Body of pancreas (tissue), 4 donors: ENCODE measurements at places on chromosomes 3 and 15. TPM values are rescaled to one million over a fixed set of nuclear protein-coding genes. Genes with fewer than 3 reads are reported as not detected.

GRCh38 chr3:126959921-126960603, 22.9 kb upstream of the PLXNA1 start:
- H3K36me3 ChIP-seq, result no peaks in the 10 kb centered on the region
- no peaks in the 10 kb centered on the region for H3K27me3 ChIP-seq
- H3K4me3 ChIP-seq, result no peak overlapping the region
- H3K27ac ChIP-seq, result no peak overlapping the region
- no peak for DNase-seq

The KLHL25 gene
- total RNA-seq, result 7.6 TPM

- H3K36me3 ChIP-seq, result no peaks in the 10 kb centered on the region
- H3K4me3 ChIP-seq, result no peak overlapping the region
- H3K4me1 ChIP-seq, result no peaks in the 10 kb centered on the region
- no peak for DNase-seq
- no peak overlapping the region for H3K27ac ChIP-seq
Observed at GRCh38 chr15:47689660-47690059, 27.6 kb upstream of the SEMA6D start.

- DNase-seq, result no peak
- H3K36me3 ChIP-seq, result no peaks in the 10 kb centered on the region
- no peak overlapping the region for H3K4me3 ChIP-seq
- peaks cover 39% of the 10 kb centered on the region for H3K4me1 ChIP-seq
- no peak overlapping the region for H3K27ac ChIP-seq
Observed at GRCh38 chr3:129622226-129622874, 15.9 kb upstream of the PLXND1 start.

DNA sequence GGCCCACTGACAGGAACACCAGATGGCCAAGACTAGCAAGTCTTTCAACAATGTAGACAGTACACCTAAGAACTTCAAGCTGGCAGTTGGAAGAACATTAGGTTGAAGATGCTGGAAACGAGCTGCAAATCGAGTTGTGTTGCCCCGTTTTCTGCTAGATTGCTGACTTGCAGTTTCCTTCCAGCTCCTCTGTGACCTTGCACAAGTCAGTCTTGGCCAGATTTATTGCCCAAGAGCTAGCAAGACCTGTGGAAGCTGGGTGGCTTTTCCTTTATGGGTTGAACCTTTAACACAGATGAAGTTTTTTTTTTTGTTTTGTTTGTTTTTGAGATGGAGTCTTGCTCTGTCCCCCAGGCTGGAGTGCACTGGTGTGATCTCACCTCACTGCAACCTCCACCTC, 2.9 kb upstream of the RBM6 start:
- no peaks in the 10 kb centered on the region for H3K27me3 ChIP-seq
- peaks cover 15% of the 10 kb centered on the region for H3K4me1 ChIP-seq
- no peaks in the 10 kb centered on the region for H3K36me3 ChIP-seq
- no peak for DNase-seq
- H3K4me3 ChIP-seq, result no peak overlapping the region
- no peak overlapping the region for H3K27ac ChIP-seq

The GOLGA8R gene
- total RNA-seq, result 6.2 TPM

The NRG4 gene
- 20.5 TPM for total RNA-seq

DNA sequence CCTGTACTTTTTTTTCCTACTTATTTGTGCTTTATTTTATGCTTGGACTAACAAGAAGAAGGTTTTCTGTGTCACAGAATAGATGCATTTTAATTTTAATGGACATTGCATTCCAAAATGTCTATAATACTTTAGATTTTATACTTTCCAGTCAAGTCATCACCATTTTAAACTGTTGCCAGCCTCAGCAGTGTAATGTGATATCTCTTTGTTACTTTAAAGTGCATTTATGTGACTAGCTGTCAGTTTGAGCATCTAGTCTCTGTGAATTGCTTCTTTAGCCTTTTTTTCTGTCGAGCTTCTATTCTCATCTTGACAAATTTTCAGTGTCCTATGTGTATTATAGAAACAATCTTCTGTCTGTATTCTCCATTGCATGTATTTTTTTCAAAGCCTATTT, 511.4 kb upstream of the CBLB start:
- H3K4me1 ChIP-seq, result no peaks in the 10 kb centered on the region
- H3K36me3 ChIP-seq, result no peaks in the 10 kb centered on the region
- H3K27ac ChIP-seq, result no peak overlapping the region
- DNase-seq, result no peak
- H3K4me3 ChIP-seq, result no peak overlapping the region
- H3K27me3 ChIP-seq, result no peaks in the 10 kb centered on the region

GRCh38 chr3:180860180-180860858, 52.2 kb upstream of the FXR1 start:
- no peaks in the 10 kb centered on the region for H3K36me3 ChIP-seq
- no peak overlapping the region for H3K27ac ChIP-seq
- H3K4me1 ChIP-seq, result no peaks in the 10 kb centered on the region
- DNase-seq, result no peak
- no peaks in the 10 kb centered on the region for H3K27me3 ChIP-seq

- no peak overlapping the region for H3K4me3 ChIP-seq
- H3K36me3 ChIP-seq, result no peaks in the 10 kb centered on the region
- H3K27me3 ChIP-seq, result no peaks in the 10 kb centered on the region
- H3K27ac ChIP-seq, result no peak overlapping the region
- no peak for DNase-seq
Observed at GRCh38 chr3:190266913-190267290, 55.3 kb downstream of the CLDN1 start.

The TLR9 gene
- not detected for total RNA-seq

DNA sequence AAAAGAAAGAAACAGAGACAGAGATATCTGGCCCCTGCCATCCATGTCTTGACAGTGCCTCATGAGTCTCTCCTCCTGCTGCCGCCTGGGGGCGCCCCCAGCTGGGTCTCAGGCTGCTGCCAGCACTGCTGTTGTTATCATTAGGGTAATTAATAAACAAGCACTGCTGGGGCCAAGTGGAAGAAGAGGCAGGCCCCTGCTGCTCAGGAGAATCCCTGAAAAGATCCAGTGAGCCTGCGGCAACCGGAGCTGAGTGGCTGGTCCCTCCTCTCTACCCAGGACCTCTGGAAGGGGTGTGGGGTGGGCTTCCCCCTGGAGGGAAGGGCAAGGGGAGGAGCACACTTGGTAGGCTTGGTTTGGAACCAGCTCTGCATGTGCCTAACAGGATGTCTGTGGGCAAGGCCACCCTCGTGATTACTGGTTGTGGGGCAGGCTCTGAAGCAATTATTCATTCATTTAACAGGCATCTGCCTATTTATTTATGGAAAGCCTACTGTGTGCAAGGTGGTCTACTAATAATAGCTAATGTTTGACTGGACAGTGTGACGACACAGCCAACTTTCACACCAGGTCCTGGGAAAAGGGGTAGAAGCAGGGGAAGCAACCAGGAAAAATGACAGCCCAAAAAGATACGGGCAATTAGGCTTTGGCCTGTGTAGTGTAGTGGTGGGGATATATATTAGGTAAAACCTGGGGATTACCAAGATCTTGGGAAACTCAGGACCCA, 1.2 kb upstream of the TYRO3 start:
- no peaks in the 10 kb centered on the region for H3K27me3 ChIP-seq
- H3K27ac ChIP-seq, result no peak overlapping the region
- H3K4me1 ChIP-seq, result peaks cover 25% of the 10 kb centered on the region
- H3K36me3 ChIP-seq, result no peaks in the 10 kb centered on the region

The COL7A1 gene
- total RNA-seq, result 0.52 TPM

The SLC9C1 gene
- total RNA-seq, result not detected

The GOLGA8K gene
- total RNA-seq, result not detected

- no peaks in the 10 kb centered on the region for H3K27me3 ChIP-seq
- peak; percentile 79 for DNase-seq
- peaks cover 39% of the 10 kb centered on the region for H3K4me1 ChIP-seq
Observed at GRCh38 chr15:31296646-31297574, 29.7 kb upstream of the KLF13 start.

DNA sequence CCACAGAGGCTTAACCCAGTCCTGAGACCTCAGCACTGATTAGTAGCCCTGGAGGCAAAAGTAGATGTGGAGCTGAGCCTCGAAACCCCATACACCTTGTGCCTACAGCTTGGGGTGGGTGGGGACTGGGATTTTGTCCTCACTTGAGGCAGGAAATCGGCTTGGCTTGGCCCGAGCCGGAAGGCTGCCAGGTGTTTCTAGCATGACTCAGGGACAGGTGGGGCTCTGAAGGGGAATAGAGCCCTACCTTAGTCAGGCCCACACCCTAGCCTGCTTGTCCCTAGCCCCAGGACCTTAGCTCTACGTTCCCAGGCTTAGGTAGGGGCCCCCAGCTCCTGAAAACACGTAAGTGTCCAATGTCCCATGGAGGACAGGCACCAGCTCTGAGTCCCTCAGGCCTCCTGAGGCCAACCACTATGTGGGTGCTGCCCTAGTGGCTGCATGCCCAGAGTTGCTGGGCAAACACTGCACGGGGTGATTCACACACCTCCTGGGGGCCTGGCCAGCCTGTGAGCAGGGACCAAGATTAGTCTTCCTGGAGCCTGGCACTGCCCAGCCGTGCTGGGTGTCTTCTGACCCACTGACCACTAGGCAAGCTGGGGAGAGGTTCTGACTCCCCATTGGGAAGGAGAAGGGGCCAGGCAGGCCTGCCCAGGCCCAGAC, 3.1 kb downstream of the MST1R start:
- H3K27ac ChIP-seq, result peak overlapping the region; percentile 68
- DNase-seq, result peak; percentile 95
- no peak overlapping the region for H3K4me3 ChIP-seq
- peaks cover 47% of the 10 kb centered on the region for H3K4me1 ChIP-seq

DNA sequence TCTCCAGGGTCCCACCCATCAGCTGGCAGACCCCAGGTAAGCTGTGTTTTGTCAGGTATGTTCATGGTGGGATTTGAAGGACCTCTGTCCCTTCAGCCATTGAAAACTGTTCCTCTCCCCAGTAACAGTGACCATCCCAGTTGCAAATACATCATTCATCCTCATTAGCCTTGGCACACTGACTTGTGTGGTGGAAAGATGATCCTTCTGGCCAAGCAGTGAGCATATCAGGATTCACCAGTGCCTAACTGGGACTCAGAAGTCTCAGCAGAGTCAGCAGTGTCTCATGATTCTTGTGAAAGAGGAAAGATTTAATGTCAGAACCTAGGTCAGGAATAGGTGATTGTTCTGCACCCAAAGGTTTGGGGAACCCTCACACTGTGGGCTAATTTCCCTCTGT, 90.2 kb downstream of the DNAJB8 start:
- H3K27me3 ChIP-seq, result no peaks in the 10 kb centered on the region
- H3K4me1 ChIP-seq, result peaks cover 1% of the 10 kb centered on the region
- no peak overlapping the region for H3K27ac ChIP-seq

GRCh38 chr3:85721409-85722145, 762.8 kb downstream of the CADM2 start:
- H3K36me3 ChIP-seq, result no peaks in the 10 kb centered on the region
- H3K27ac ChIP-seq, result no peak overlapping the region
- no peak for DNase-seq
- no peaks in the 10 kb centered on the region for H3K4me1 ChIP-seq

The CPN2 gene
- not detected for total RNA-seq

DNA sequence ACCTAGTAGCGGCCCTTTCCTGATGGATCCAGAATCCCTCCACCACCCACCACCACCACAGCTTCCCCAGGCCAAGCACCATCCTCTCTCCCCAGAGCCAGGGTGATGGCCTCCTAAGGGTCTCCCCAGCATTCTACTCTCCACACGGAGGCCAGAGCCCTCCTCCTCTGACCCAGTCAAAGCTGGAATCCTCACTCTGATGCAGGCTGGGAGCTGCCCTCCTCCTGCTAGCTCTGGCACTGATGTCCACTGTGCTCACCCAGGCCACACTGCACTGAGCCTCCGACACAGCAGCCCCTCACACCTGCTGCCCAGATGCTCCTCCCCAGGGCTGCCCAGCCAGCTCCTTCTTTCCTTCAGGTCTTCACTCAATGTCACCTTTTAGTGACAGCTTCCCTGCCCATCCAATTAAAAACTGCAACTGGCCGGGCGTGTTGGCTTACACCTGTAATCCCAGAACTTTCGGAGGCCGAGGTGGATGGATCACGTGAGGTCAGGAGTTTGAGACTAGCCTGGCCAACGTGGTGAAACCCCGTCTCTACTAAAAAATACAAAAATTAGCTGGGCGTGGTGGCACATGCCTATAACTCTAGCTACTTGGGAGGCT, 21.0 kb downstream of the XXYLT1 start:
- no peaks in the 10 kb centered on the region for H3K4me1 ChIP-seq
- H3K36me3 ChIP-seq, result no peaks in the 10 kb centered on the region
- DNase-seq, result peak; percentile 7
- H3K27ac ChIP-seq, result no peak overlapping the region

GRCh38 chr3:185992831-185993374, 55.1 kb upstream of the TRA2B start:
- peaks cover 4% of the 10 kb centered on the region for H3K4me1 ChIP-seq
- no peak for DNase-seq
- no peaks in the 10 kb centered on the region for H3K27me3 ChIP-seq
- H3K4me3 ChIP-seq, result no peak overlapping the region
- no peak overlapping the region for H3K27ac ChIP-seq

- H3K36me3 ChIP-seq, result no peaks in the 10 kb centered on the region
- no peak overlapping the region for H3K4me3 ChIP-seq
- peaks cover 31% of the 10 kb centered on the region for H3K4me1 ChIP-seq
- no peak for DNase-seq
- H3K27ac ChIP-seq, result no peak overlapping the region
Observed at GRCh38 chr3:125334675-125335560, 40.2 kb downstream of the ZNF148 start.

DNA sequence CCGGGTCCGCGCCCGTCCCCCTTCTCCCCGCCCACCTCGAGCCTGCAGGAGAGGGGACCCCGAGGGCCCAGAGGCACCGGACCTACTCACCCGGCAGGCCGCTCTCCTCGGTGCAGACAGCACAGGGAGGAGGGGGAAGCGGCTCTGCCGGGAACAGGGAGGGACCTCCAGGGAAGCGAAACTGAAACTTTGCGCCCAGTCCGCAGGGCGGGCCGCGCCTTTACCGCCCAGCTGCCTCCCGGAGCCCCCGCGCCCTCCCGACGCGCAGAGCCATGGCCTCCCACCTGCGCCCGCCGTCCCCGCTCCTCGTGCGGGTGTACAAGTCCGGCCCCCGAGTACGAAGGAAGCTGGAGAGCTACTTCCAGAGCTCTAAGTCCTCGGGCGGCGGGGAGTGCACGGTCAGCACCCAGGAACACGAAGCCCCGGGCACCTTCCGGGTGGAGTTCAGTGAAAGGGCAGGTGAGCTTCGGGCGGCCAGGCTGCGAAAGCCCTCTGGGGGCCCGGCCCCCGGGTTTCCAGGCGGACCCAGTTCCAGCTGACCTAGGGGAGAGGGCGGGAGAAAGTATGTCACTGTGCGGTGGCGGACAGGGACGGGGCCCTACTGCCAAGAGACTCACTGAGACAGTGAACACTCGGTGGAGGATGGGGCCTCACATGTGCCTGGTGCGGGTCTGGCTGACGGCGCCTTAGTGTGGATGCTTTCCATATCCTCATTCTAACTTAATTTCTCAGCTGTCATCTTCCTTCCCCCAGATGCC, at the start of the genes DTX3L and PARP9:
TSS of gene DTX3L (plus strand) at position 184 of the 758 bp plus-strand sequence. CDS start at position 273, 89 bp downstream.
TSS of gene PARP9 (minus strand) at position 146 of the 758 bp plus-strand sequence. CDS start 4,680 bp downstream, outside the sequence.
- H3K36me3 ChIP-seq, result no peaks in the 10 kb centered on the region
- H3K4me1 ChIP-seq, result peaks cover 43% of the 10 kb centered on the region
- H3K27ac ChIP-seq, result peak within 1 kb of the TSS; percentile 87
- H3K27me3 ChIP-seq, result no peaks in the 10 kb centered on the region
- peak within 1 kb of the TSS; percentile 87 for H3K4me3 ChIP-seq

The DPPA2 gene
- not detected for total RNA-seq
